Calu3 (cell line): ENCODE measurements at places on chromosomes 4 and X. TPM values are rescaled to one million over a fixed set of nuclear protein-coding genes. Genes with fewer than 3 reads are reported as not detected.

The VEGFC gene
- total RNA-seq, result 1.2 and 1.5 TPM in 2 replicates

GRCh38 chr4:108377021-108377420 is 208.3 kb upstream of the LEF1 start:
- no peak for DNase-seq

DNA sequence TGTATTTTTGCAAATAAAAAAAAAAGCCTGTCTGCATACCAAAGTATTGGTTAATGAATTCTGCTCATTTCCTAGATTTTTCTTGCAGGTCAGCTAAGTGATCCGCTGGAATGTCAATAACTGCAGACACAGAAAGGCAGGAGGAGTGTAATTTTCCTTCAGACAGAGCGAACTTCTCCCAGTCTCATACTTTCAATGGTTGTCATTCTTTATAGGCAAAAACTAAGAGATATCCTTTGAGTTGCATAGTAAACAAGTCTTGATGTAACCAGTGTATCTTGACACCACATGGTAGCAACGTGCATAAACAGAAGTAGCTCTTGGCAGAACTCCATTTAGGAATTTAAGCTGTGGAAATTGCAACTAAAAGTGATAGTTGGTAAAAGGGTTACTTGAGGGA is 8.2 kb downstream of the CAPN6 start:
- DNase-seq, result no peak

DNA sequence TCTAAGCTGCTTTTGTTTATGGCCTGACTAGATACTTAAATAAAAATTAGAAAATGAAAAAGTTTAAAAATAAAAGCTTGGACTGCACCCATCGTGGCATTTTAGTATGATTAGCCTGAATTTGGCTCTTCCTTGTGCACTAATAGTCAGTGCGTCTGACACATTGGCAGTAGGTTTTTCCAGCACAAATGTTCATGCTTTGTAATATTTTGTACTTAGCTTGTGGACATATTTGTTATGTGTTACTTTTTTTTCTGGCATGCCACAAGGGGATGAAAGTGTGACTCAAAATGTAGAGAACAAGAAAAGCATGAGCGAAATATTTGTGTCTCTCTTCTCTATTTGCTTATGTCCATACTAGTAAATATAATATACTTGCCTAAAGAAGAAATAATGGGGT is 359.3 kb downstream of the ADGRL3 start:
- DNase-seq, result no peak

DNA sequence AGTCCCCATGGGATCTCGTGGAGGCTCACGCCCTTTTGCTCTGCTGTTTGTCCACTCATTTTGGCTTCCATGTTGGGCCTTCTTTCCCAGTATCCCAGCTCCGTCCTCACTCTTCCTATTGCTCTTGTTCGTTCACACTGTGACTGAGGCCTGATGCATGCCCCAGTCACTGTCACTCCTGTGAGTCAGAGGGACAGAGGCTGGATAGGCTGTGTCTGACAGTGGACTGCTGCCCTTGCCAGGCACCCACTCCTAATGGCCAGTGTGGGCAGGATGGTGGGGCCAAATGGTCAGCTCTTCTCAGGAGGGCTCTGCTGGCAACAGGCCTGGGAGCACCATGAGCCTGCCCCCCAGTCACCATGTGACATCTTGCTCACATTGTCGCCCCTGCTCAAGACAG is 40.0 kb downstream of the HADH start:
- DNase-seq, result no peak
